Breast epithelium (tissue), 4 donors: ENCODE measurements at places on chromosomes 5 and 9.

DNA sequence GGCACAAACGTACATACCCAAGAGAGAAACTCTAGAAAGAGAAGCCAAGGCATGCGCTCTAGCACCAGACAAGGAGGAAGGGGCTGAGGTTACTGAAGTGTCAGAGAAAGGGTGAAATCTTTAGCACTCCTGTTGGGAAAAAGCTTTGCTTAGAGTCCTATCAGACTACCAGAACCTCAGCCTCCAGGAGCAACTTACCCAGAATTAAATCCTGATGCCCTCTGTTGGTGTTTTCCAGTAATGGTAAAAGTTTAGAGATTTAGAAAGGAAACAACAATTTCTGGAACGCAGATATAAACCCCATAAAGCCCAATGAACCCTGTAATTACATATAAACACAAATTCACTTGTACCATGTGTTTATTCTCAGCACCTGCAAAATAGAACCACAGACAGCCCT, 33.2 kb upstream of the ASTN2 start:
- no peaks in the 10 kb centered on the region for H3K4me1 ChIP-seq
- no peaks in the 10 kb centered on the region for H3K27me3 ChIP-seq
- no peak for DNase-seq
- no peaks in the 10 kb centered on the region for H3K36me3 ChIP-seq
- H3K27ac ChIP-seq = no peak overlapping the region

DNA sequence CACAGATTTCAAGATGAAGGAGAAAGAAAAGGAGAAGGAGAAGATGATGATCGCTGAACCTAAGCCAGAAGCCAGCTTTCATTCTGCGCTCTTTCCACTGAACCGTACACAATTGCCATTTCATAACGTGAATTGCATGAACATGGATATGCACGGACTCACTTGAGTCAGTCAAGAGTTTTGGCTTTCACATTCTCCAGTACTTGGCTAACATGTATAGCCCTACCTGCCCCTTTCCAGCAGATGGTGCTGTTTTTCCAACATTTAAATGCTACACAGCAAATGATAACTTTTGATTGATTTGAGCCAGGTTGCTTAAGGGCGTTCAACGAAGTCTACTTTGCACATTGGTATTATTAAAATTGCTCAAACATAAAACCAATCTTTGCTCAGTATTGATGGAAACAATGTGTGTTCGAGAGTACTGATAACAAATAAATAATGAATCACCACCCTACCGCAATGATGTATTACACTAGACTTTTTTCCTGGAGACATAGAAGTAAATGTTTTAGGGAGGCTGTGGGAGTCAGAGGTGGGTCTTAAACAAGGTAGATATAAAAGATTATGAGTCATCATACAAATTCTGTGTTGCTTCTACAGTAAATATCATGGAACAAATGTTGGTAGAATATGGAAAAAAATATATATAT, 196.4 kb downstream of the TRPM3 start:
- H3K4me3 ChIP-seq = peak overlapping the region; percentile 24
- H3K4me1 ChIP-seq = no peaks in the 10 kb centered on the region
- H3K36me3 ChIP-seq = no peaks in the 10 kb centered on the region
- DNase-seq = no peak
- H3K27me3 ChIP-seq = no peaks in the 10 kb centered on the region

- H3K27ac ChIP-seq = no peak overlapping the region
- no peaks in the 10 kb centered on the region for H3K36me3 ChIP-seq
- no peak for DNase-seq
- H3K4me1 ChIP-seq = no peaks in the 10 kb centered on the region
Observed at GRCh38 chr5:135481909-135482311, 29.8 kb upstream of the TIFAB start.

- H3K36me3 ChIP-seq = no peaks in the 10 kb centered on the region
- DNase-seq = no peak
- no peaks in the 10 kb centered on the region for H3K27me3 ChIP-seq
- H3K4me1 ChIP-seq = no peaks in the 10 kb centered on the region
Observed at GRCh38 chr5:158953929-158954534, 145.7 kb downstream of the EBF1 start.

DNA sequence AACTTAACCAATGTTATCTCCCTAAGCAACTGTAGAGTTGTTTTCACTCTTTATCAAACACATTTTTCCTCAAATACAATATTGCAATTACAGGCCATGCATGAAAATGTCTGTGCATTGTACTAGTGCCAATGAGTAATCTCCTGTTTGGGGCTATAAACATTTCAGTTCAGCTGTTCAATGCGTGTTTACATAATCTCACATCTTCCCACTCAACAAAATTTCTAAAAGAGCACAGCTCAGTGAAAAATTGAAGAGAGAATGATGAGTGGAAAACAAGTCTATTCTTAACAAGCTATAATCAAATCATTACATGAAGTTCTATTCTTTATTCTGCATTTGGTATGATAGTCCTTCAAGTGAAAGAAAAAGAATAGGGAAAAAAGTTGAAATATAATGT, 780.5 kb upstream of the CDH9 start:
- H3K4me3 ChIP-seq = no peak overlapping the region
- H3K4me1 ChIP-seq = no peaks in the 10 kb centered on the region
- no peak for DNase-seq
- H3K27ac ChIP-seq = no peak overlapping the region
- H3K27me3 ChIP-seq = no peaks in the 10 kb centered on the region

- H3K27me3 ChIP-seq = no peaks in the 10 kb centered on the region
- H3K4me1 ChIP-seq = no peaks in the 10 kb centered on the region
- no peaks in the 10 kb centered on the region for H3K36me3 ChIP-seq
- no peak for DNase-seq
- H3K4me3 ChIP-seq = no peak overlapping the region
Observed at GRCh38 chr5:81151546-81151945, 81.6 kb upstream of the CKMT2 start.

DNA sequence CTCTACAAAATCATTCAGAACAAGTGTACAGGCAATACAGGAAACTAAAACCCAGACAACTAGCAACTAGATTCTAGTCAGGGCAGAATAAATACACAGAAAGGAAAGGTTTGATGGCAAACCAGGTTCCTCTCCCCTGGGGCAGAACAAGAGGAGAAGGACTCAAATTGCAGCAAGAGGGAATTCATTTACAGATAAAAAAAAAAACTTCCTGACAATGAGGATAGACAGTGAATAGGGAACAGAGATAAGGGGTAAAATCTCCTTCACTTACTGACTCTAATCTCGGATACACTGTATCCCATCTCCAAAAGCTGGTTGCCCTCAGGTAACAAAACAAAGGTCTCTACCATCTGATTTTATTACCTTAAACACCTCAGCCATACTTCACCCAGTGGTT, 244.0 kb downstream of the SEC61B start:
- no peak for DNase-seq
- no peaks in the 10 kb centered on the region for H3K36me3 ChIP-seq
- no peaks in the 10 kb centered on the region for H3K27me3 ChIP-seq
- H3K27ac ChIP-seq = peak overlapping the region; percentile 21
- no peaks in the 10 kb centered on the region for H3K4me1 ChIP-seq

- H3K27ac ChIP-seq = peak overlapping the region; percentile 81
- H3K27me3 ChIP-seq = no peaks in the 10 kb centered on the region
- DNase-seq = no peak
- H3K4me1 ChIP-seq = peaks cover 22% of the 10 kb centered on the region
- H3K36me3 ChIP-seq = no peaks in the 10 kb centered on the region
Observed at GRCh38 chr5:124906339-124907097, 160.1 kb upstream of the ZNF608 start.

GRCh38 chr9:71589612-71590011, 178.7 kb downstream of the CEMIP2 start:
- H3K4me3 ChIP-seq = no peak overlapping the region
- H3K4me1 ChIP-seq = no peaks in the 10 kb centered on the region
- H3K27ac ChIP-seq = no peak overlapping the region
- no peaks in the 10 kb centered on the region for H3K27me3 ChIP-seq
- no peaks in the 10 kb centered on the region for H3K36me3 ChIP-seq

DNA sequence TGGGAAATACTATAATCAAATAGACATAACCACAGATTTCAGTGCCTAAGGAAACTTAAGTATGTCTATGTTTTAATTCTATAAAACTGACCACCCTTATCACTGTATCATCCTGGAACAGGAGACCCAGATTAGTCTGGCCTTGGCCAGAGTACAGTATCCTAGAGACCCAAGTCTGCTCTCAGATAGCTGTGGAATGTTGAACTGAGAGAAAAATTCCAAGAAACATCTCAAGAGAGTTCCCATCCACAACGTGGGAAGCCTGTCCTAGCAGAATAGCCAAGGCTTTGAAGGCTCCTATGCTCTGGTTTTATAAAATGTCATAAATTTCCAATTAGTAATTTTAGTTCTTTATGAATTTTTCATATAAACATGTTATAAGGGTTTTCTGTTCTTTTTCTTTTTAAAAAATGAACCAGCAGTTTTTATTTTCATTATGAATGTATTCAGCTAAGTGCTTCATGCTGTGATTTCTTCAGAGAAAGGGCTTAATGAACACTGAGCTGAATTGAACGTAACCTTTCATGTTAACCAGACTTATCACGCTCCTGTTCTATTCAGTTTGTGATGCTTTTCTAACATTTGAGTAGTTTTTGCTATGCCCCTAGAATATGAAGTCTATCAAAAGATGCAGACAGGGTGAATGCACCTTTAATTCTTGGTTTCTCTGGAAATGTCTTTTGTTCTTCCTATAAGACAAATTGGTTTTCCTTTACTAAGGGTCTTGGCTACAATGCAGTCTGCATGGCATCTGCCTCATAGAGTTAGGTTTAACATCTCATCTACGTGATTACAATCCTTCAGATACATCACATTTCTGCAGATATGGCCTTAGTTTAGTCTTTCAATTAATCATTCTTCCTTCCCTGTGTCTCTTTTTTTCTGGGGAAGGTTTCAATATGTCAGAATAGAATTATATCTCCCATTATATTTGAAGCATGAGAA, 230.8 kb downstream of the CYLC2 start:
- no peaks in the 10 kb centered on the region for H3K4me1 ChIP-seq
- H3K27me3 ChIP-seq = no peaks in the 10 kb centered on the region
- H3K4me3 ChIP-seq = no peak overlapping the region
- no peak overlapping the region for H3K27ac ChIP-seq
- no peak for DNase-seq

DNA sequence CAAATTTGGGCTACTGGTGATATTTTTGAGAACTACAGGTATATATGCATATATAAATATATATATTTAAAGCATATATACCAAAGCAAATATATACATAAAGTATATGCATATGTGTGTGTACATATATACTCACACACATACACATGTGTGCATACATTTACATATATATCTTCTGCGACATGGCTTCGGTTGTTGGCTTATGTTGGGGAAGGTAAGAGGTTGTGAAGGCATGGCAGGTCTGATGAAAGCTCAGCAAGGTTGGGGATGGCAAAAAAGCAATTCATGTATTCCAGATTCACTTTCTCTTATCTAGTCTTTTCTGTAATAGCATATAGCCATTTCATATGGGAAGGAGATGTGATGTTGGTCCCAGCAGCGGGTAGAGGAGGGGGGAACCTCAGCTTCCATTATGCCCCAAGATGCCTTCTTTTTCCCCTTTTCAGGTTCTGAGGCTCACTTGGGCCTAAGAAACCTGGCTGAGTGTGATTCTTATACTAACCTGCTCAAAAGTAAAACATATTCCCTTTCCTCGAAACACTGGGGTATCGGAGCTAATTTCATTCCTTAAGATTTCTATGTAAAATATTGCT, 201.7 kb downstream of the MEF2C start:
- no peak overlapping the region for H3K27ac ChIP-seq
- H3K4me3 ChIP-seq = no peak overlapping the region
- no peak for DNase-seq

- H3K4me3 ChIP-seq = peak overlapping the region; percentile 17
- H3K27me3 ChIP-seq = no peaks in the 10 kb centered on the region
- no peaks in the 10 kb centered on the region for H3K4me1 ChIP-seq
- no peak for DNase-seq
- H3K27ac ChIP-seq = no peak overlapping the region
Observed at GRCh38 chr9:114928671-114929070, 1.7 kb downstream of the TNFSF8 start.

GRCh38 chr9:105132606-105133005, 111.8 kb upstream of the SLC44A1 start:
- no peak for DNase-seq
- H3K4me1 ChIP-seq = no peaks in the 10 kb centered on the region
- H3K27me3 ChIP-seq = no peaks in the 10 kb centered on the region
- H3K4me3 ChIP-seq = no peak overlapping the region
- H3K27ac ChIP-seq = no peak overlapping the region

- H3K36me3 ChIP-seq = no peaks in the 10 kb centered on the region
- DNase-seq = peak; percentile 42
- H3K27ac ChIP-seq = no peak overlapping the region
- H3K27me3 ChIP-seq = no peaks in the 10 kb centered on the region
- no peak overlapping the region for H3K4me3 ChIP-seq
Observed at GRCh38 chr9:126465977-126466376, 139.3 kb downstream of the MVB12B start.

DNA sequence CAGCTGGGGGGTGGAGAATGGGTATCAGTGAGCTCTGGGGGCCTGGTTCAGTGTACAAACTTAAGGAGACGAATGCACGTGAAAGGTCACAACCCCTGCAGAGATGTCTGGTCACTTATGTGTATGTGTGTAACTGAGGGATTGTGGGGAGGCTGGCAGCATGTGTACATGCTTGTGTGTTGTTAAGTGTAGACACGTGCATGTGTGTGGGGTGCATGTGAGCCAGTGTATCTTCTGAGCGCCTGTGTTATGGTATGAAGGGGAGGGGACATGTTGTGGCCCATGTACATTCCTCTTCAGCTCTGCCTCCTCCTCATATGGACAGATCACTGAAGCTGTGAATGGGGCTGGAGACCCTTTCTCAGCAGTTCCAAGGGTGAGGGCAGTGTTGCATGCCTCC, 2.0 kb downstream of the TMEM8B start:
- peak overlapping the region; percentile 85 for H3K27ac ChIP-seq
- no peak for DNase-seq
- H3K27me3 ChIP-seq = no peaks in the 10 kb centered on the region
- peaks cover 4% of the 10 kb centered on the region for H3K4me1 ChIP-seq
- H3K4me3 ChIP-seq = no peak overlapping the region

DNA sequence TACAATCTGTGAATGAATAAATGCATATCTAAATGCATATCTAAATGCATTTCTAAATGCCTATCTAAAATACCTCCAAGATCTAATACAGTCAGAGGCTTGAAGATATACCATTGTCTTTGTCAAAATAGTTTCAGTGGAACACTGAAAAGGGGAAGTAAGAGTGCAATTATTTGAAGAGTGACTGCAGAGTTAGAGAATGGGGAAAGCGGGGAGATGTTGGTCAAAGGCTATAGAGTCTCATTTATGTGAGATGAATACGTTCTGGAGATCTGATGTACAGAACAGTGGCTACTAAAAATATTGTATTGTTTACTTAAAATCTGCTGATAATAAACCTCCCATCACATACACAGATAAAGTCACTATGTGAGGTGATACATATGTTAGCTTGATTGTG, 1126.2 kb upstream of the CDH9 start:
- no peaks in the 10 kb centered on the region for H3K36me3 ChIP-seq
- no peaks in the 10 kb centered on the region for H3K27me3 ChIP-seq
- no peaks in the 10 kb centered on the region for H3K4me1 ChIP-seq
- DNase-seq = no peak

GRCh38 chr5:50595199-50595598, 71.2 kb upstream of the PARP8 start:
- no peak overlapping the region for H3K4me3 ChIP-seq
- H3K36me3 ChIP-seq = no peaks in the 10 kb centered on the region
- H3K27ac ChIP-seq = no peak overlapping the region
- H3K27me3 ChIP-seq = no peaks in the 10 kb centered on the region
- H3K4me1 ChIP-seq = no peaks in the 10 kb centered on the region
